DMS153 (cell line): ENCODE measurements at places on chromosomes 7 and 10.
A peak's percentile ranks its signal among the peaks of the same experiment; 100 is the strongest.

- no peak for DNase-seq
These were observed 65.1 kb downstream of the CALML3 start for GRCh38 chr10:5589661-5590511.

DNA sequence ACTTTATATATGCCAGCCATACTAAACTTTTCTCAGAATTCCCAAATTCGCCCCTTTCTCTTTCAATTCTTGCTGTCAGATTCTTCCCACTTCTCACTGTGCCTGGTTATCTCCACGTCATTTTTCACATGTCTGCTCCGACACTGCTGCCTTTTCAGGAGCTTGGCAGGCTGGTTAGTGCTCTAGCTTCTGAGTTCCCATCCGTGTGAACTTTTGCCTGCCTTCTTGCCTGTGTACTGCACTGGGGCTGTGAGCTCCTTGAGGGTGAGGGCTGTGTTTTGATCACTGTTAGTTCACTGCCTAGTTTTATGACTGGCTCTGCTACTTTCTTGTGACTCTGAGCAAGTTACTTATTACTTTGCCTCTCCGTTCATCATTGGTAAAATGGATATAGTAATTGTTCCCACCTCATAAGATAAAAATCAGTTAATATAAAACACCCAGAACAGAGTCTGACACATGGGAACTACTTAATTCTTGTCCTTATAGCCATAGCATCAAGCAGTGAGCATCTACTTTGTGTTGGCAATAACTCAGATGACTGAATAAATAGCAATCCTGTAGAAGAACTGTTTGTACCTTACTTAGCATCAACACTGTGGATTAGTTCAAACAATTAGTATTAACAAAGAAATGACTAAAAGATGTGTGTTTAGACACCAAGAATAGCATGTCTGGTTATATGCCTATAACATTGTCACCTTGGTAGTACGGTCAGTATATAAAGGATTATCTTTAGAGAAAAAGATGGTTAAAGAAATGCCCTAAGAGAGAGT is 5.5 kb downstream of the GSTO1 start:
- DNase-seq: no peak

DNA sequence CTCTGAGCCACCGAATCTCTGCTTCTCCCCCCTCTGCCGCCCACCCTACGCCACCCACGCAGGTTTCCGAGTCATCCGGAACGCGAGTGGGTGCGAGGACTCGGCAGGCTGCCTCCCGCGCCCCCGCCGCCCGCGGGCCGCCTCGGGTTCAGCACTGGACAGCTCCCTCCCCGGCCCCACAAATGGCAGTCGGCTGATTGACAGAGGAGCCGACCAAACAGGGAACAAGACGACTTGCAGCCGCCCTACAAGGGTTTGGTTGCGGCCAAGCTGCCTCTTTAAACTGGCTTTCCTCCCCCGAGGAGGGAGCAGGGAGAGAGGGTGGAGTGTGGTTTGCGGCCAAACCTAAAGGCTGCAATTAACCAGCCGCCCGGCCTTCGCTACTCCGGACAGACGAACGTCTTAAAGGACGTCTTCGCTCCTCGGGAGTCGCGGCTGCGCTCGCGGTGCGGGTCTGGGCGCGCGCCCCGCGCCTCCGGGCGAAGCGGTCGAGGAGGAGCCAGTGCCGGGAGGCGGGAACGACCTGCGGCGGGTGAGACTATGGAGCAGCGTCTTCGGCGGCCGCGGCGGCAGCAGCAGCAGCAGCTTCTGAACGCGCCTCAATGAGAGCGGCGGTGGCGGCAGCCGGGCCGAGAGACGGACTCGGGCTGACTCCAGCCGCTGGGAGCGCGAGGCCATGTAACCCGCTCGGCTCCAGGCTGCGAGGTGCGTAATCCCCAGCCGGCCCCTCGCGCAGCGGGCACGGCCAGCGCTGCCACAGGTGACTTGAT is at the start of gene GPR158:
GPR158 (plus strand) TSS at position 541 of the 770 bp plus-strand sequence. CDS start 420 bp downstream, outside the sequence.
- peak; percentile 68 for DNase-seq

DNA sequence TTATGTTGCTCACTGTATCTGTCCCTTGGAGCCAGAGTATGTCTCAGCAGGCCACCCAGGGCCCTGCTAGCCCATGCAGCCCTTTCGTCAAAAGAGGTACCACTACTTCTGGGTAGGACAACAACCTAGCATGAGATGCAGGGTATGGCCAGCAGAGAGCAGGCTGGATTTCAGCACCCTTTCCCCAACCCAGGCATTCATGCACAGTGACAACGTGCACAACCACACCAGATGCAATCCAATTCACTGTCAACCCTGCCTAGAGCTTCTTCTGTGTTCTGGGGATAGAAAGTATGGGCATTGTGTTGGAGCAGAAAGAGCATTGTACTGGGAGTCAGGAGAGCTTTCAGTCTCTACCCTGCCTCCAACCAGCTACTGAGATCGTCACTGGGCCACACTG is 37.9 kb downstream of the JAZF1 start:
- DNase-seq: no peak

- DNase-seq: no peak
These were observed 325.4 kb downstream of the ADARB2 start for GRCh38 chr10:1411956-1412355.

- no peak for DNase-seq
These were observed 7.0 kb downstream of the NAPEPLD start for GRCh38 chr7:103141753-103142404.

DNA sequence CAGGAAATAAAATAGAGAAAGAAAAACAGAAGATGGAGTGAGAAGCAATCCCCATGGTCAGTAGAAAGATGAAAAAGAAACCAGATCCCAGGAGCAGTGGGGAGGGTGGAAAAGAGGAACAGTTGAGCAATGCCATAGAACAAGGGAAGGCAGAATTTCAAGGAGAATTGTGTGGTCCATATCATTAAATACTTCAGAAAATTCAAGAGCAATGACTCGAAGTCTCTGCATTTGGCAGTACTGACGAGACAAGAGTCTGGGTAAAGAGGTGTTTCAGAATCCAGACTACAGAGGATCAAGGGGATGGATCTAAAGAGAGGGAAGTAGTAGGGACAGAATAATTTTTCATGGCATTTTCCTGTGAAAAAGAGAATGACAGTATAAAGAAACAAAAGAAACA is 512.6 kb downstream of the PHTF2 start:
- DNase-seq: no peak

DNA sequence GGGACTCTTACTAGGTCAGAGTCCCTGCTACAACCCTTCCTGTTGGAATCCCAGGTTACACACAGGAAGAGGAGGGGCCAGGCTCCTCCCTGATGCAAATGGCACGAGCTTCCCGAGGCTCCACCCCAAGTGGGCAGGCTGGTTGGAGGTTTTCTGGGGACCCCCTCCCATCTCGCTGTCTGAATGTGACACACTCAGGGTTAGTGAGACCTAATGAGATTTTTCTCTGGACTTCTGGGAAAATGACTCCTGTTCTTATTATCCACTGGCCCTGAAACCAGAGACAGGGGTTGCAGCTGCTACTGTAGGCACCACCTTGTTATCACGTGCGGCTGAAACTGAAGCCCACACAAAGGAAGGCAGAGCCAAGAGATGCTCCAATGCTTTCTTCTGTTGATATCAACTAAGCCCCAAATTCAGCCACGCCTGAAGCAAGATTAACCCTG is 103.3 kb downstream of the FAM107B start:
- DNase-seq: no peak
